ENCODE measurements at places on chromosomes 1 and 21.

DNA sequence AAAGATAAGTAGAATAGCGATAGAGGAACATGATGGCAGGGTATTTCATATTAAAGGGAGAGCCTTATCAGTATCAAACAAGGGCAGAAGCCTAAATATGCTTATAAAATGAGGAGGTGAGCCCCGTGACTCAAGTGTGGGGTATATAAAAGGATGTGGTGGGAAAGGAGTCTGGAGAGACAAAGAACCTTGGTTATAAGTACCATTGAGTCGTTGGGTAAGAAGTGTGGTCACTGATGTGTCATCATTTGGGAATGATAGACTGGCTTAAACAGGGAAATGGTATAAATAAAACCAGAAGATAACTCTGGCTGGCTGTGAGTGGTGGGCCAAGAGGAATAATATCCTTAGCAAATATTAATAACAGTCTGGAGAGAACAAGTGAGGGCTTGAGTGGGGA lies 10.9 kb upstream of the CD5L start:
- no peaks in the 10 kb centered on the region for H3K27me3 ChIP-seq
- no peaks in the 10 kb centered on the region for H3K36me3 ChIP-seq
- DNase-seq: no peak

GRCh38 chr21:40830836-40831235 lies 16.1 kb downstream of the DSCAM start:
- no peaks in the 10 kb centered on the region for H3K36me3 ChIP-seq
- peaks cover 7% of the 10 kb centered on the region for H3K27me3 ChIP-seq
- no peaks in the 10 kb centered on the region for H3K4me1 ChIP-seq
- no peak overlapping the region for H3K27ac ChIP-seq
- no peak overlapping the region for H3K4me3 ChIP-seq

DNA sequence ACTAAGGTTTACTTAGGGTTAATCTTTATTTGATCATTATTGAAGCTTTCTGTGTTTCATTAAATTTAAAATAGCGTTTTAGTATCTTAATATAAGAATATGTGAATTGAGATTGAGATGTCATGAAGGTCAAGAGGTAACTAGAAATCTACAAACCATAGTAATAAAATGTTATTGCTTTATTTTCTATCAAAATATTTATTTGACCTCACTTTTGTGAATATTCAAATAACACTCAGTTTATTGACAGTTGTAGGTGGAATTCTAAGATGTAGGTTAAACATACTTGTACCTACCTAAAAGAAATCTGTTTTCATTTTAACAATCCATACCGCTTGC lies 5.7 kb downstream of the ADGRL2 start:
- no peaks in the 10 kb centered on the region for H3K27me3 ChIP-seq
- peaks cover 13% of the 10 kb centered on the region for H3K4me1 ChIP-seq
- H3K4me3 ChIP-seq: no peak overlapping the region
- H3K36me3 ChIP-seq: no peaks in the 10 kb centered on the region

DNA sequence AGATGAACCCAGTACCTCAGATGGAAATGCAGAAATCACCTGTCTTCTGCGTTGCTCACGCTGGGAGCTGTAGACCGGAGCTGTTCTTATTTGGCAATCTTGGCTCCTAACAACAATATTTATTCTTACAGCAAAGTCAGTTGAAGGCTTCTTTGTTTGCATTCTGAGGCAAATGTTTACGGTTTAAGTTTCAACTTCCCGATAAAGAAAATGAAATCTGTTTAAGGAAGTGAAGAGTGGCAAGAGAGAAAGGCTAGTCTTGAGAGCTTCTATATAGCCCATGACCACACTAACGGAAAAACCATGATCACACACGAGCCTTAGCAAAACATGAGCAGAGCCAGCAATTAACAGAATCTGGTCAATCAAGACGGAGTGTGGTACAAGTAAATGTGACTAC lies 122.6 kb upstream of the ZNHIT6 start:
- H3K4me3 ChIP-seq: no peak overlapping the region
- no peak for DNase-seq
- H3K27me3 ChIP-seq: no peaks in the 10 kb centered on the region
- no peaks in the 10 kb centered on the region for H3K4me1 ChIP-seq

GRCh38 chr1:13701271-13701640 lies 1.3 kb downstream of the PRDM2 start:
- H3K4me1 ChIP-seq: no peaks in the 10 kb centered on the region
- DNase-seq: no peak
- no peak overlapping the region for H3K4me3 ChIP-seq
- H3K27me3 ChIP-seq: peaks cover 29% of the 10 kb centered on the region

- H3K4me3 ChIP-seq: no peak overlapping the region
- no peaks in the 10 kb centered on the region for H3K36me3 ChIP-seq
- DNase-seq: no peak
- no peak overlapping the region for H3K27ac ChIP-seq
Measured at GRCh38 chr1:224897529-224898327, 31.7 kb upstream of the DNAH14 start.

Data from PC-9 (cell line).